ENCODE measurements at places on chromosomes 4 and X.

GRCh38 chrX:109974906-109975655 is 27.8 kb upstream of the TMEM164 start:
- no peak for DNase-seq

GRCh38 chr4:188158336-188158735 is 19.1 kb downstream of the TRIML1 start:
- DNase-seq = no peak

DNA sequence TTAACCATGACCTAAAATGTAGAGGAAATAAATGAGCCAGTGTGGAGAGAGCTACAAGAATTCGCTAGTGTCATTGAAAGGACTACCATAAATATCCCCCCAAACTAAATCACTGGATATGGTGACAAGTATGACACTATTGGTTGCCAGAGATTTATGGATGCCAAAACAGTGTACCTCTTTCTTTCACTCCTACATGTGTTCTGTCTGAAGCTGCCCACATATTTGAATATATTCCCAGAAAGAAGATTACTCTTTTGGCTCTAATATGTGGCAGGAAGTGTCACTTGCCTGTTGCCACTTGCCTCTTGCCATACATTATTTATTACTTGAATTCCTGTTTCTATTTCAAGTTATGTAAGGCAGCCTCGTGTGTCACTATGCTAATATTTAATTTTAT is 1573.6 kb downstream of the TECRL start:
- DNase-seq = no peak

DNA sequence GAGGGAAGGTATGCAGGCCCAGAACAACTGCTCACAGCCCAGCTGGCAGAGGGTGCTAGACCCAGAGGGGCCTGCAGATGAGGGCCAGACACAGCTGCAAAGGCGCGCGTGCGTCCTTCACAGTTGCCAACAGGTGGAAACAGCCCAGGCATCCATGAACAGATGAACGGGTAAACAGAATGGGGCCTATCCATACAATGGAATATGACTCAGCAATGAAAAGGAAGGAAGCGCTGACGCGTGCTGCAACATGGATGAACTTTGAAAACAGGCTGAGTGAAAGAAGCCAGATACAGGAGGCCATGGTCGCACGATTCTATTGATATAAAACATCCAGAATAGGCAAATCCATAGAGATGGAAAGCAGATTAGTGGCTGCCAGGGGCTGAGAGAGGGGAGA is 83.1 kb upstream of the DDX3X start:
- no peak for DNase-seq

DNA sequence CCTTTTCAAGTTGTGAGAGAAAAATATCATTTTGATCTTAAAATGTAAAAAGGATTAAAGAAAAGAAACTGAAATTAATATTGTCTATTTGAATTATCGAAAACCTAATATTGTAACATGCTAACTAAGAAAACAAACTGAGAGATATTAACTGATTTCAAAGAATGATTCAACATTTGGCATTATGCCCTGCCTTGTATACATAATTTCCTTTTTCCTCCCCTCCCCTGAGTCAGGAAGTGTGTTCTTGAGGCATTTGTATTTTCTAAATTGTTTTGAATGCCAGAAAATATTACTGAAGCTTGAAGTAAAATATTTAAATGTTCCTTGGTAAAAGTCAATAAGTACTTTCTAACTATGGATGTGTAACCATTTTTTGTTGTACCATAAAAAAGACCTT is 49.4 kb downstream of the RPS6KA3 start:
- no peak for DNase-seq

All from stimulated activated CD8-positive, alpha-beta memory T cell treated with anti-CD3 and anti-CD28 coated beads, Interleukin-2, amount 100 ng/mL, for 48 hours (primary cell).